Fibroblast of skin of left biceps (primary cell): ENCODE measurements at places on chromosomes 7 and 10.
A peak's percentile ranks its signal among the peaks of the same experiment; 100 is the strongest.

- DNase-seq = no peak
Measured at GRCh38 chr7:69588773-69589172, 9.5 kb upstream of the AUTS2 start.

DNA sequence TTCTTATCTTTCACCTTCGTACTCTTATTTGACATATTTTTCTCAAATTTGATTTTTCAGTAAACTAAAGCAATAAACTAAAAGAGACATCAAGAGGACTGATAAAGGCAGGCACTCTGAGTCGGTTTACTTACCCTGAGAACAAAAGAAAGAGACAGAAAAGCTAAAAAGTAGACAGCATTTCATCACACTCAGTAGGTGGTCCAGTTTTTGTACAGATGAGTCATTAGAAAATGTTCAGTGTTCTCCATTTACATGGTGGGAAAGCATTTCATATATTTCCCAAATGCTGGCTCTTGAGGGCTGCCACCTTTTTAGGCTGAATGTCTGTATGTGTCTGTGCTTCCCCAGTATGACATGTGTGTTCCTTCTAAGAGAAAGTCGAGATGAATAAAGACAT, 52.7 kb downstream of the NHLRC2 start:
- DNase-seq = peak; percentile 14

- no peak for DNase-seq
Measured at GRCh38 chr10:44997105-44997748, 3.5 kb upstream of the ZNF22 start.

DNA sequence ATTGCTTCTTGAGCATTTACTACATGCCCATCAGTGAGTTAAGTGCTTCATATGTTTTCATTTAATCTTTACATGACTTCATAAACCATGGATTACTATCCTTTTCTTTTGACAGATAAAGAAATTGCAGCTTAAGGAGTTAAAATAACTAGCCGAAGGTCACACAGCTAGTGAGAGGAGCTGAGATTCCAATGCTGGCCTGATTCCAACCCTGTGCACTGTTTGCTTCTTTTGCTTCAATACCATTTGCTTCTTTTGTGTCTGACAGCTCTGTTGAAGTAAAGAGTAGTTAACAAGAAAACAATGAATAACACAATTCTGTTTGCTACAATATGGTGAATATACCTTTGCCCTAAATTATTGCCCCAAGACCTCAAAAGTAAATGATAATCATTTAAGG, 132.4 kb downstream of the GRM3 start:
- DNase-seq = no peak

DNA sequence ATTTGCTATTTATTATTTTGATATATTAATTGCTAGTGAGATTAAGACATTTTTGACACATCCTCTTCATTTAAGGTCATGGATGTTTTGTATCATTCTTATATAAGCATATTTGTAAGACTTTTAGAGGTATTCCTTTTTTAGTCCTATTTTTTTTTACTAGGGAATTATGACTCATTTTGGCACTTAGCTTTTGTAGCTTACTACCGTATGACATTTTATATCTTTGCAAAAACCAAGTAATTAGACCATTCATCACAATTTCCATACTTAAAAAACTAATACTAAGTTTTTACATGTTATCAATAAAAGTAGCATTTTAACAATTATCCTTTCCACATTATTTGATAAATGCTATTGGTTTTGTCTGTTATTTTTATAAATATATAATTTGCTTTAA, 41.6 kb downstream of the BMPR1A start:
- DNase-seq = no peak

GRCh38 chr7:155228459-155228845, 69.2 kb upstream of the INSIG1 start:
- no peak for DNase-seq

- DNase-seq = no peak
Measured at GRCh38 chr7:7653593-7654187, 13.1 kb downstream of the UMAD1 start.

- no peak for DNase-seq
Measured at GRCh38 chr10:63388421-63389031, 77.3 kb downstream of the JMJD1C start.

- no peak for DNase-seq
Measured at GRCh38 chr10:126160971-126161630, 227.2 kb downstream of the ADAM12 start.

DNA sequence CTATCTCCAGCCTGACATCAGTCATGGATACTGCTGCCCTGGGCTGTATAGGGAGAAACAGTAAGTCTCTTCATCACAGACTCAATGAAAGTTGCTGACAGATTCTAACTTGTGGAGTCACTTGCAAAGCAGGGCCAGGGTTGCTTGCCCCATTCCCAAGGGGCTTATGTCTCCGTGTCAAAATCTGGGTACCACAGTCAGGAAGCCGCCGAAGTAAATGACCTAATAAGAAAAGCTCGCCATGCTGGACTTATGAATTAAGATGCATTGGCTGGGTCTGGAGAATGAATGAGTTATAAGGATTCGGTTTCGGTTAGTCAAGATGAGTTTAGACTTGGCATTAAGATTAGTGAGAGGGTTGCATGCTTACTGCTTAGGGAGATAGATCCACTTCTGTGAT, 10.8 kb upstream of the OR6V1 start:
- no peak for DNase-seq

DNA sequence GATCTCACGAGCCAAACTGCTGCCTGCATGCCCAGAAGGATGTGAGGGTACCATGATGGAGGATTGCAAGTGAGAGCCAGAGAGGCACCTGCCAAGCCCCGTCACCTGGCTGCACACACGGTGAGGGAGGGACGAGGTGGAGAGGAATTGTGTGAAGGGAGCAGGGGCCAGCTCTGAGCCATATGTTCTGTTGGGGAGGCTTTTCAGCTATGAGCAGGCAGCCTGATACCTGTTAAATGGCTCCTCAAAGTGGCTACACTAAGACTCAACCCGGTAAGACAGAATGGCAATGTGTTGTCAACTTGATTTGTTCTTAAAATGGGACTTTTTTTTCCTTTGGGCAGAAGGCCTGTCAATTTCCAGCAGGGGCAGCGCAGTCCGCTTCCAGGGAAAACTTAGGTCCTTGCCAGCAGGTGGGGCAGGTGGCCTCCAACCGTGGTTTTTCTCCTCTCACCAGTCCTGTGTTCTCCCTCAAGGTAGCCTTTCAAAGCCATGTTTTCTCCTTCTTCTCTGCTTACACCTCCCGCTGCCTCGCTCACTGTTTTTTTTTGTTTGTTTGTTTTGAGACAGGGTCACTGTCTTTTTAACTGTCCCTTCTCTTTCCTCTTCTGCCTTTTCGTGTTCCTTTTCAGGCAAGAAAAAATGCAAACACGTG, 57.7 kb upstream of the ZNRF2 start:
- no peak for DNase-seq
